Stimulated activated CD4-positive, alpha-beta T cell treated with anti-CD3 and anti-CD28 coated beads, Interleukin-12 subunit alpha, Interleukin-12 subunit beta, amount 100 ng/mL, for 24 hours (primary cell): ENCODE measurements at places on chromosomes 12 and 14.

- no peak for DNase-seq
Observed at GRCh38 chr14:52835122-52835903, 43.9 kb upstream of the GNPNAT1 start.

- no peak for DNase-seq
Observed at GRCh38 chr14:89254166-89254909, 162.7 kb downstream of the FOXN3 start.

DNA sequence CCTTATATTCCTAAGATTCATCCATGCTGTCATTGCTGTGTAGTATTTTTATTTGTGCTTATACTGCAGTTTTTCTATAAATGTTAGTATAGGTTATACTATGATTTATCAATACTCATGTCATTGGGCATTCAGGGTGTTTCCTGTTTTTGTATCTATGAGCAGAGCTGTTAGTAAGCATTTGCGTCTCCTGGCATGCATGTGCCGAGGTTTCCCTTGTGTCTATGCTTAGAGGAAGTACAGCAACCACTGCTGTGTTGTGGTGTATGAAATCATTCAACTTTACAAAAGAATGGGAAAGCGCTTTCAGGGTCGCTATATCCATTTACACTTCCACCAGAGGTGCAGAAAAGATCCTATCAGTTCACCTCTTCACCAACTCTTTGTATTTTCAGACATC lies 122.7 kb downstream of the RGS6 start:
- DNase-seq, result no peak

- DNase-seq, result no peak
Observed at GRCh38 chr12:123367511-123367910, 2.9 kb upstream of the SBNO1 start.

GRCh38 chr12:121793440-121793837 lies at the start of gene RHOF:
Gene RHOF (minus strand): TSS chr12:121793688. CDS start chr12:121793633, 55 bp downstream.
- no peak for DNase-seq

GRCh38 chr12:6963016-6963731 lies 7.3 kb downstream of the PHB2 start:
- DNase-seq, result no peak

DNA sequence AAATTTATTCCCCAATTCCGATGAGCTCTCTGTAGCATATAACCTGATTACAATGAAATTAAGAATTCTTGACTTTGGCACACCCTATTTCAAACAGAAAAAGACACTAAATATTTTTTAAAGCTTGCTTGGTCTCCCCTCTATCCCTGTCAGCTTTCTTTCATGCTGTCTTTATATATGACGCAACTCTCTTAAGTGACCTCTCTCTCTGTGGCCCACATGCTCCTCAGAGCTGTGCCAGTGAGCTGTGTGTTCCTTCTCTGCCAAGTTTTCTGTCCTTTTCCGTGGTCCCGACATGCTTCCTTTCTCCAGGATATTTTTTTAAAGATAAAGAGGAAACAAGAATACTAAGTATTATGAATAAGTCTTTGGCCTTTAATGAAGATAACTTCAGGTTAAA lies 484.0 kb downstream of the ETNK1 start:
- DNase-seq, result no peak

GRCh38 chr14:75871181-75871880 lies 110.5 kb downstream of the TGFB3 start:
- DNase-seq, result no peak

DNA sequence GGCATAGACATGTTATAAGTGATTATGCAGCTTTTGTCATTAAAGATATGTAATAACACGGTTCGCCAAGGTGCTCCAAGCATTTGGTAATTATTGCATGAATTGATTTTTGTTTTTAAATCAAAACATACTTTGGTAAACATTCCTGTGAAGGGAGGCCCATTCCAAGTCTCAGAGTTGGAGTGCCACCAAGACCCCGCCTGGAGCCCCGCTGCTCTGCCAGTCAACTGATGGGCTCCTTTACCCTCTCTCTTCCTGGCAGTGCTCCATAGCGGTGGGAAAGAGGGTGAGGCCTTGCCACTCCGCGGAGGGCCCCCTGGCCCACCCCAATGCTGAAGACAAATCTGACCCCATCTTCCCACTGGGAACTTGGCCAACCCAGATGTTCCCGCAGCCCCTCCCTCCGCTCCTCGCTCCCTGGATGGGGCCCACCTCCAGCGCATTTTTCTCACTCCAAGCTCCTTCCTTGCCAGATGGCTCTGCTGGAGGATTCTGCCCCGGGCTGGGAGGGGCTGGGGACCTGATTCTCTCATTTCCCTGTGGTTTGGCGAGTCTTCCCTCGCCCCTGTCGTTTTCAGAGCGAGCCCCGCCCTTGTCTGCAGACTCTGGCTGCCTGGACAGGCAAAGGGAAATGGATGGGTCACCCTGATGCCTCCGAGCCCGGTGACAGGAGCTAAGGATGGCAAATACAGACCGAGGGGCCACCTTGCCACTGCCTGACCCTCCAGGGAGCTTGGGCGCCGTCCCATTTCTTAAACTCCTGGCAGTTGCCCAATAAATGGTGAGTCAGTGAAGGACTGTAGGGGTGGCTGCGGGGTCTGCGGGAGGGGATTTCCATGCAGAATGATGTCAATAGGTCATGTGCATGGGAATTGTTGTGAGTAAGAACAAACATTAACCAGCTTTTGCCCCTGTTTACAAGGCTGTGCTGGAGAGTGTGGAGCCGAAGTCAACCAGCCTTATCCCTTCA lies 9.2 kb upstream of the PAPLN start:
- DNase-seq, result no peak

DNA sequence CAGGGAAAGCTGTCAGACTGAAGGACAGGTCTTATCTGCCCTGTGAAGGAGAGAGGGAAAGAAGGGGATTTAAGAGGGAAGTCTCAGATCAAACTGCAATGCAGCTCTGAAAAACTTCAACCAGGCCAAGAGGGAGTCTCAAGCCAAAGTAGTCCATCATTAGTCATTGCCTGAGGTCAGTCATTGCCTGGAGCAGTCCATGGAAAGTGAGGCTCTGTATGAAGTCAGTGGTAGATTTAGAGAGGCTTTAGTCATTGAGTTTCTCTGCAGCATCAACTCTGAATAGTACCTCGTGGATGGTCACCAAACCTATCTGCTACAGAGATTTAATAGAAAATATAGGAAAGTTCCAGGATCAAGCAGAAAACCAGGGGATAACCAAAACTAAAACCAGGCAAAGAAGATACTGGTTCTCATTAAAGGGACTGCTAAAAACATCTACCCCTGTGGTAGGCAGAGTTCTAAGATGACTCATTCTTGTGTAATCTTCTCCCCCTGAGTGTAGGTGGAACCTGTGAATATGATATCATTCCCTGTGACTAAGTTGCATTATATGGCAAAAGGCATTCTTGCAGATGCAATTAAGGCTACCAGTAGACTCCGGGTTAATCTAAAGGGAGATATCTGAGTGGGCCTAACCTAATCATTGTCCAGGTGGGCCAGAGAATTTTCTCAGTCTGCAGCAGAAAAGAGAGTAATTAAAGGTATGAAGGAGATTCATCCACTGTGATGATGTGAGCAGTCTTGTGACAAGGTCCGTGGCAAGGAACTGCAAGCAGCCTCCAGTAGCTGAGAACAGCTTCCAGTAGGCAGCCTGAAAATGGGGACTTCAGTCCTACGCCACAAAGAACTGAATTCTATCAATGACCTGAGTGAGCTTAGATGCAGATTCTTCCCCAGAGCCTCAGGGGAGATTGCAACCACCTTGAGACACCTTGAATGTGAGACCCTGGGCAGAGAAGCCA lies 123.1 kb downstream of the GALC start:
- no peak for DNase-seq

GRCh38 chr12:94545935-94546771 lies 86.5 kb upstream of the CEP83 start:
- DNase-seq, result no peak

DNA sequence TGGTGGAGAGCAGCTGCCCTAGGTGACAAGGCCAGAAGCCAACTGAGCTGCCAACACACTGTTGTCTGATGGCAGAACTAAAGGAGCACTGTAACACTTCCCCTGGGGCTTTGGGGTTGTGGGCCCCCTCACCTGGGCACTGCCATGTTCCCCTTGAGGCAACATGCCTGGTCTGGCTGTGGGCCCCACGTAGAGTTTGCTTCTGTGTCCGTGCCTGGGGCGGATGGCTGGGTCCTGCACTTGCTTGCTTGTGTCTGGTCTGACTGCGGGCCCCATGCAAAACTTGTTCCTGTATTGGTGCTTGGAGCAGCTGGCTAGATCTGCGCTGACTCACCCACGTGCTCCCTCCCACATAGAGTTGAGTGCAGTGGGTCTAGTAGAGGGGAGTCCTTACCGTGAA lies 78.4 kb downstream of the MNAT1 start:
- no peak for DNase-seq

DNA sequence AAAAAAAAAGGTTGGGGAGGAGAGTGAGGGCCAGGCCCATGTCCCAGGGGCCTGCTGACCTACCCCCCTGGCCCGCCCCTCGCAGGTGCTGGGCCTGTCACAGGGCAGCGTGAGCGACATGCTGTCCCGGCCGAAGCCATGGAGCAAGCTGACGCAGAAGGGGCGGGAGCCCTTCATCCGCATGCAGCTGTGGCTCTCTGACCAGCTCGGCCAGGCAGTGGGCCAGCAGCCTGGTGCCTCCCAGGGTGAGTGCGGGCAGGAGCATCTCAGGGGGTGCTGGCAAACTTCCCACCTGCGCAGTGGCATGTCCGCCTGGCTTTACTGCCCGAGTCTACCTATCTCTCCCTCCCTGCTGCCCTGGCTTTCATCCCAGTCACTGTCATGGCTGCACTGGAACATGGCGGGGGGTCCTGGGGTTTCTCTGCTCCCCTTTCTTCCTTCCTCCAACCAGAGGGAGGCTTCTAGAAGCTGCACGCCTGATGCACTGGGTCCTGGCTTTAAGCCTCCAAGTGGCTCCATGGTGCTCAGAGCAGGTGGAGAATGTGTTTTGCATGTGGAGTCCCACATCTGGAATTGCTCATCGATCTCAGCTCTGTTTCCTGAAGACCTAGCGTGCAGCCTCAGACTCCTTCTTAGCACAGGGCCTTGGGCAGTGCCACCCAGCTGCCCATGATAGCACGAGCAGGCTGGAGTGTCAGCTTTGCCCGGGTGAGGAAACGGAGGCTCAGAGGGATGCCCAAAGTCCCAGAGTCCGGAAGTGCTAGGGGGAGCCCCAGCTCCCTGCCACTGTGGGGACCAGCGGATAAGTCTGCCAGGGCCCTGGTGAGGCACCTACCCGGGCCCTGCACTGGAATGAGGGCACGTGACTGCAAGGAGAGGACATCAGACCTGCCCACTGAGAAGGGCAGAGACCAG lies 46.3 kb downstream of the PHETA1 start:
- no peak for DNase-seq

GRCh38 chr14:58353516-58354299 lies 42.0 kb upstream of the TOMM20L start:
- DNase-seq, result no peak

DNA sequence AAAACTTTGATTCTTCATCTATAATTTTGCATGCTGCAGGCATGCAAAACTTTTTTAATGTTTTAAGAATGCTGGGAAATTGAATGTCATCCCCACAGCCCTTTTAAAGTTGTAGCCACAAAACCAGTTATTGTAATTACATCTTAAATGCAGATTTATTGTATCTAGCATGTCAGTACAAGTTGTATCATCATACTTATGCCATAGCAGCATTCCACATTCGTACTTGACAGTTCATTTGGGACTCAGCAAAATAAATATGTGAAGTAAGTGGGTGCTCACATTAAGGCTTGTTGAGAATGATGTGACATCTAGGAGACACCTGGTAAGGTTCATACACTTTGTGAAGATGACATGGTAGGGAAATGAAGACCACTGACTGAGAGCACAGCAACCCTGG lies 44.0 kb upstream of the GZMB start:
- no peak for DNase-seq

GRCh38 chr14:60327447-60328331 lies 78.7 kb downstream of the PPM1A start:
- DNase-seq, result peak; percentile 37

- DNase-seq, result no peak
Observed at GRCh38 chr12:47808574-47809365, 10.9 kb downstream of the HDAC7 start.

DNA sequence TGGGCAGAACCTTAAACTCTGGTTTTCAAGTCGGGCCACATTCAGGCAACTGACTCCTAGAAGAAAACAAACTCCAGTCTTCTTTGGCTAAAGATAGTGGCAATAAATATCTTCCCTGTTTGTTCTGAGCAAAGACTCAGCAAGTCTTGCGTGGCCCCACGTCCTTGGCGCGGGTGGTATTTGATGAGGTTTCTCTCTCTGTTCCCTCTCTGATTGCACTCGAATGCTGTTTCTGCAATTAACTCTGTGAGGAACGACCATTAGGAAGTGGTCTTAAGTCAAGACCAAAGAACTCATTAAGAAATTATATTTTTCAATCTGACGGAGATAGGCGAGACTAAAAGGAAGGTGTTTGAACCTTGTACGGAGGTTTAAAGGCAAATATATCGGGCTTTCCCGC lies 177.6 kb downstream of the TMEM132C start:
- no peak for DNase-seq

GRCh38 chr14:92716131-92716530 lies 32.3 kb downstream of the LGMN start:
- DNase-seq, result no peak

- DNase-seq, result no peak
Observed at GRCh38 chr12:23950775-23951451, 1.4 kb upstream of the SOX5 start.

GRCh38 chr12:56398324-56398723 lies 35.7 kb upstream of the APOF start:
- no peak for DNase-seq

DNA sequence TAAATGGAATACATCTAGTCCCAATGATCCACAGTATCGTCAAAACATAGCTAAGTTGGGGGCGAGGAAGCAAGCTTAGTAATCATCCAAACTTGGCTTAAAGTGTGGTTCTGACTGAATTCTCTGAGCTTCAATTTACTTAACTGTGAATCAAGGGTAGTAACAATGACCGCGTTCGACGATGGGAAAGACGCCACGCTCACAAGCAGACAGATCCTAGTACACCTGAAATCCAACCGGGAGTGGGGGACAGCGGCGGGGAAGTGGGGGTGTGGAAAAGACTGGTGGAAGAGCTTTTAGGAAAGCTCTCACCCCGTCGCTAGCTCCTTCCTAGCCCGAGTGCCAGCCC lies 433 bp downstream of the COX16 start:
- DNase-seq, result no peak

GRCh38 chr14:102213984-102214658 lies 74.4 kb downstream of the WDR20 start:
- no peak for DNase-seq

DNA sequence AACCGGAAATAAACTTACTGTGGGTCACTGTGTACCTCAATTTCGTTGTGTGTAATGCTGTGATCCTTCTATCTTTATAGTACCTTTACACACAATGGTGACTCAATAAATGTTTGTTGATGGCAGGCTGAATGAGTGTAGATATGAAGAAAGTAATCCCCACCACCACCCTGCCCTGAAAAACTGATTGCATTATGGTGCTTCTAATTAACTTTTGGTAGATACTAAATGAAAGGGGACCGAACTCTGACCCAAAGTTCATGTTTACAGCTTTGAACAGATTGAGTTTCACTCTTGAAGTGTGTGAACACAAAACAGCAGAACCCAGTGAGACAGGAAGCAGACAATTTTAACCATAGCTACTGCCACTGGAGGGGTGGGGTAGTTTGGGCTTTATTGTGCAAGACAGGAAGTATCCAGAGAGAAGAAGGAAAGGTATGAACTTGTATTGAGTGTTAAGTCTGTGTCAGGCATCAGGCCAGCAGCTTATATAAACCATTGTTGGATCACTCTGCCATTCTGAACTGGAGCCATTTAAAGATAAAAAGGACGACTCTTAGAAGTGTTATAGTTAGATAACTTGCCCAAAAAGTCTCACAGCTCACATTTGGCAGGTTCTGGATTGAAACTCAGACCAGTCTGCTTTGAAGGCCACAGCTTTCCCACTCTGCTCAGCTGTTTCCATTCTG lies 197.0 kb upstream of the AMIGO2 start:
- DNase-seq, result no peak
